ENCODE measurements at places on chromosomes 4 and X.

GRCh38 chrX:68685685-68686084, 38.2 kb downstream of the STARD8 start:
- no peak for DNase-seq

- no peak for DNase-seq
These were observed 36.6 kb downstream of the MYOZ2 start for GRCh38 chr4:119172223-119172622.

DNA sequence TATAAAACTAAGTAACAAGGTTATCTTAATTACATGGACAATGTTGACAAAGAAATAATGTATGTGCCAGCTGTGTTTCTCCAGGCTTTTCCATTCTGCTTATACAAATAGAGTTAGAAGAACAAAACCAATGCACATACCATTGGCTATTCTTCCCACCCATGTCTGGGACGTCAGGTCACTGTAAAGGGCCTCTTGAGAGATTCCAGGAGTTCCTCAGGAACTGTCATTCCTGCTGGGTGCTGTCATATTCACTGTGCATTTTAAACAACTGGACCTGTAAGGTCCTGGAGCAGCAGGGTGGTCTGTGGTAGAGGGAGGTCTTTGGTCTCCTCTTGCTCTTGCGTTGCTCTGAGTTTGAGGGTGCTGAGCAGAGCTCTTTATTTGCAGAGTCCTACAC, 74.6 kb upstream of the AP1S2 start:
- DNase-seq, result no peak

DNA sequence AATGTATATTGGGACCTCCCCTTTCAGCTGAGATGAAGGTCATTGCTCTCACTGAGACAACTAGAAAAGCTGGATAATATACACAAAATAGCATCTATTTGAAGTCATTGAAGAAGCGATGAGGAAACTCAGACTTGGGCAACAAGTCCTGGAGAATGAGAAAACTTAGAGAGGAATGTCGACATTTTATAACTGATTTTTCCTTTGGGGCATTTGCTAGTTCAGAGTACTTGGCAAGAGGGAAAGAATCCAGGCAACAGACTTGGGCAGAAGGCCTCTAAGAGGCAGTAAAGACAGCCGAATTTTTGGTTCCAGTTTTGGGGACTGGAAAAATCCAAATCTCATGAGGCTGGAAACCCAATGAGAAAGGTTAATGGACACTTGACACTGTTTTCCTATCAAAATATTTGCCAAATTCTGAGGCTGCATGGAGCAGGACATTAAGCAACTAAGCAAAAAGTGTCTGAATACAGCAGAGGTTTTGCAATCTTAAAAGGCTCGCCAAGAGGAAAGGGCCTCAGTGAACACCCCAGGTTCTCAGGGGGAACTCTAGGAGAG, 21.0 kb upstream of the ANXA5 start:
- no peak for DNase-seq

- DNase-seq, result no peak
These were observed 2.2 kb downstream of the SOX3 start for GRCh38 chrX:140502491-140503237.

All from right hindlimb (tissue), 1 donor.